Heart right ventricle (tissue), 16 donors: ENCODE measurements at places on chromosomes 2 and 18. TPM values are rescaled to one million over a fixed set of nuclear protein-coding genes. Genes with fewer than 3 reads are reported as not detected.

- no peaks in the 10 kb centered on the region for H3K27me3 ChIP-seq
- H3K4me1 ChIP-seq, result peaks cover 5% of the 10 kb centered on the region
- DNase-seq, result no peak
- H3K4me3 ChIP-seq, result no peak overlapping the region
These were observed 332.3 kb downstream of the NCKAP5 start for GRCh38 chr2:133235968-133236367.

DNA sequence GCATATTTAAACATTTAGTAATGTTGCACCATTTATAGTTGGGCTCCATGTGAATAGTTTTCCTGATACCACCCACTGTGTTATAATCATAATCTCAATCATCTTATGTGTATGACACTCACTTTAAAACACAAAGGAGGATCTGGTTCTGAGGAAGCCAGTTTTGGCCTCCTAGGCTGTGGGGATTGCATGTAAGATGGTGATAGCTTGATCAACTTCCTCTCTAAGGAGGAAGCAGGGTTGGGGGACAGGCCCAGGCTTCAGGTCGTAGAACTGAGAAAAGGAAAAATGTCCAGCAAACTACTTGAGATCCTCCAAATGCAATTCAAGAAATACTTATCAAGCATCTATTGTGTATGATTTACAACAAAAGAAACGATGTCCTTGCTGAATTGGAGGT, 4.9 kb upstream of the PPM1B start:
- no peaks in the 10 kb centered on the region for H3K27me3 ChIP-seq
- H3K4me3 ChIP-seq, result no peak overlapping the region
- H3K36me3 ChIP-seq, result no peaks in the 10 kb centered on the region
- H3K4me1 ChIP-seq, result no peaks in the 10 kb centered on the region
- H3K27ac ChIP-seq, result no peak overlapping the region

GRCh38 chr2:238027591-238028415, 33.0 kb upstream of the SCLY start:
- peaks cover 70% of the 10 kb centered on the region for H3K36me3 ChIP-seq
- no peaks in the 10 kb centered on the region for H3K27me3 ChIP-seq
- H3K4me1 ChIP-seq, result peaks cover 18% of the 10 kb centered on the region
- no peak overlapping the region for H3K27ac ChIP-seq

DNA sequence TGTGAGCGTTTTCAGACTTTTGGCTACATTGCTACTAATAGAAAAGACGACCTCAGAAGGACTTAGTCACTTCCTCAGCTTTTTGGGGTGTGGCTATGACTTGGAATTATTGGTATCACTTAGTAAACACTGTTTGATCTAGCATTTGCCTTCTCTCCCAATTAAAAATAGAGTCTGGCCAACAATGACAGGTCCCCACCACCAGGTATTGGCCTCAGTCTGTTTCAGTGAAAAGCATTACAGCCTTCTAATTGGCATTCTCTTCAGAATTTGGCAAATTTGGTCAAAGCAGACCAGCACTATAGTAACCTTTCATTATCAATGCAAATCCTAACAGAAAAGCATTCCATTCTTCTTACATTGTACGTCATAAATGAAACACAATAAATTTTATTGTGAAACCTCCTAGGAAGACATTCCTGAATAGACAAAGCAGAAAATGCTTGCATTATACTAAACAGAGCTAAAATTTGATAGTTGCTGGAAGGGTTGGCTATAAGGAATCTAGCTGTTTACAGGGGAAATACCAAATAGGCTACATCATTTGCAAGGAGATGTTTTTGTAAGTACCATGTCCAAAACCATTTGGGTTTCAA, 613.9 kb downstream of the IRS1 start:
- H3K27me3 ChIP-seq, result no peaks in the 10 kb centered on the region
- H3K27ac ChIP-seq, result peak overlapping the region; percentile 36

Gene INPP5D
- 2.9 TPM for total RNA-seq

Gene PSTPIP2
- 0.77 TPM for total RNA-seq

Gene SGPP2
- total RNA-seq, result 6.2 TPM

DNA sequence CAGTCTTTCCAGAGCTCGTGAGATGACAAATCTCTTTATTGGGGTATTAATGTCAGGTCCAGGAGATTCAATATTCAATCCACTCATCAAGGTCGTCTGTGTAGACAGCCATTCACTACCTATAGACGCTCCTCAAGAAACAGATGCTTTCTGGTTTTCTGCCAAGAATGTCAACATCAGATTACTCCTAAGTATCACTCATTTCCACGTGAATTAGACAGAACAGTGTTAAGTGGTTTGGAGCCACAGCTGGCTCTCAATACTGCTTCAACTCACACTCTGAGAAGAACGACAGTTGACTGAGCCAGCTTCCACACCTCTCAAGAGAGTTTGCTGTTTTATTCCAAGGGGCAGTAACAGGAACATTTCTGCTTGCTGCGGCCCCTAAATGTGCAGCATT, 113.5 kb upstream of the NEDD4L start:
- H3K4me1 ChIP-seq, result peaks cover 6% of the 10 kb centered on the region
- H3K4me3 ChIP-seq, result no peak overlapping the region
- no peak for DNase-seq
- H3K36me3 ChIP-seq, result no peaks in the 10 kb centered on the region
- no peak overlapping the region for H3K27ac ChIP-seq
- H3K27me3 ChIP-seq, result no peaks in the 10 kb centered on the region

DNA sequence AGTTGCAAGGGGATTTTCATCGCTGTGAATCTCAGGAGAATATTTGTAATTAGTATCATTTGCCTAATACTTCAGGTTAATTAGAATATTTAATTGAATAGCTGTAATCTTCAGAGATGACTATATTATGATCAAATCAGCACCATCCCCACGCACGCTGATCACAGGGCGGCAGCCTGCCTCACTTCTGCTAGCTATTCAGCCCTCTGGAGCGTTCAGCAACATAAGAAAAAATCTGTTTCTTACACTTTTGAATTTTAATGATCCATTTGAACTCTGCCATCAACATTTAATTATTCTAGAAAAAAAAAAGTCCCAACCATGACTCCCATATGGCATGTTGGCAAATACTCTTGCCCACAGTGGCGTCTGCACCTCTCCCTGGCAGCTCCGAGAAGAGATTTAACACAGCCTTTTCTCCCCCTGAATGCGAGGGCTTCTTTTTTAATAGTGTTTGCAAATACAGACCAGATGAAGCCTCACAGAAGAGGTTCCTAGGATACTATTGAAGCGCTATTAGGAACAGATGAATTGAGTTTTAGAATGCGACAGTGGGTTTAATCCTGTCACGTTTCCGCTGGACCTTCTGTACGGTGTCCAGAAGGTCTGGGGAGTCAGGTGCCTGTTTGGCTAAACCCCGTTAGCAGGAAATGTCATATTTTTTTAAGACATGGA, 731.9 kb upstream of the SALL3 start:
- H3K36me3 ChIP-seq, result no peaks in the 10 kb centered on the region
- no peak overlapping the region for H3K27ac ChIP-seq
- no peak for DNase-seq
- no peak overlapping the region for H3K4me3 ChIP-seq
- H3K4me1 ChIP-seq, result no peaks in the 10 kb centered on the region

Gene REG3G
- not detected for total RNA-seq

- H3K4me3 ChIP-seq, result peak overlapping the region; percentile 84
- no peaks in the 10 kb centered on the region for H3K36me3 ChIP-seq
- DNase-seq, result no peak
- H3K27ac ChIP-seq, result peak overlapping the region; percentile 61
- no peaks in the 10 kb centered on the region for H3K27me3 ChIP-seq
These were observed 1.4 kb downstream of the ANKRD44 start for GRCh38 chr2:197308996-197309690.

- H3K36me3 ChIP-seq, result no peaks in the 10 kb centered on the region
- peaks cover 14% of the 10 kb centered on the region for H3K4me1 ChIP-seq
- no peak overlapping the region for H3K4me3 ChIP-seq
- DNase-seq, result no peak
- H3K27ac ChIP-seq, result no peak overlapping the region
- no peaks in the 10 kb centered on the region for H3K27me3 ChIP-seq
These were observed 140.3 kb upstream of the ZC3H15 start for GRCh38 chr2:186345745-186346144.

DNA sequence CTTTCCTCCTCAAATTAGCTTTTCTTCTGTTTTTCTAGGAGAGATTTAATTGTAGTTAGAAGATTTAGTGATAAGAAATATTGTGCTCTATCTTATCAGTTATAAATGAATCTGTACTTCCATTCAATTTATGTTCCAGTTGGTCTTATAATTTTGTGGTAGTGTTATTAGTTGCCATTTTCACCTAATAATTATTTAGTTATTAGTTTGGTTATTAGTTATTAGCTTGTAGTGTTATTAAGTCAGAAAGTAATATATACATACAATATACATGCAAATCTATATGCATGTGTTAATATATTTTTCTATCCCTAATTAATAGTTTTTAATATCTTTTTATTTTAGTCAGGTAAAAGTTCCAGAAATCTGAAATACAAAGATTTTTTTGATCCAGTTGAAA, 3.2 kb downstream of the MPHOSPH10 start:
- H3K4me3 ChIP-seq, result no peak overlapping the region
- no peaks in the 10 kb centered on the region for H3K27me3 ChIP-seq
- peaks cover 25% of the 10 kb centered on the region for H3K4me1 ChIP-seq
- no peak for DNase-seq
- H3K36me3 ChIP-seq, result peaks cover 63% of the 10 kb centered on the region

Gene MARCHF4
- not detected for total RNA-seq

GRCh38 chr2:9269695-9270360, 63.2 kb downstream of the ASAP2 start:
- H3K4me3 ChIP-seq, result no peak overlapping the region
- no peaks in the 10 kb centered on the region for H3K27me3 ChIP-seq
- H3K4me1 ChIP-seq, result peaks cover 53% of the 10 kb centered on the region
- H3K27ac ChIP-seq, result peak overlapping the region; percentile 24

DNA sequence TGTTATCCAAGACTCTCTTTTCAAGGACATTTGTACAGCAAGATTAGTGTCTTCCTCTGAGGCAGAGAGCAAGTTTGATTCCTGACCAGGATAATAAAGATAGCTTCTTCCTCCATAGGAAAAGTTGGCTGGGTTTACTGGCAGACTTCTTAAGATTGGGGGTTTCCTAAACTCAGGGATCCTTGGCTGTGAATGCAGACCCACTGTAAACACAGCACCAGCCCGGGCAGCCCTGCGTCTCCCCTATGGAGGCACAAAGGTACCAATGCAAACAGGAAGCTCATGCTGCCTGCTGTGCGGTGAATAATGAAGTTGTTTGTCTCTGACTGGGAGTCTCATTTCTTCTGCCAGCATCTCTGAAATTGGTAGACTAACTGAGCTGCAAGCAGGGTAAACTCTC, 96.2 kb upstream of the ARHGAP28 start:
- no peaks in the 10 kb centered on the region for H3K4me1 ChIP-seq
- H3K27me3 ChIP-seq, result no peaks in the 10 kb centered on the region
- no peak overlapping the region for H3K4me3 ChIP-seq
- H3K36me3 ChIP-seq, result no peaks in the 10 kb centered on the region

Gene G6PC2
- total RNA-seq, result not detected

GRCh38 chr2:70541481-70542020, 12.1 kb downstream of the TGFA start:
- H3K36me3 ChIP-seq, result no peaks in the 10 kb centered on the region
- no peaks in the 10 kb centered on the region for H3K4me1 ChIP-seq
- no peak overlapping the region for H3K4me3 ChIP-seq
- no peak for DNase-seq
- no peak overlapping the region for H3K27ac ChIP-seq
- no peaks in the 10 kb centered on the region for H3K27me3 ChIP-seq

- H3K4me1 ChIP-seq, result no peaks in the 10 kb centered on the region
- no peak overlapping the region for H3K27ac ChIP-seq
- H3K36me3 ChIP-seq, result no peaks in the 10 kb centered on the region
- no peak for DNase-seq
These were observed 596.6 kb upstream of the GYPC start for GRCh38 chr2:126059379-126059778.

GRCh38 chr2:152440460-152440859, 105.5 kb downstream of the FMNL2 start:
- no peak for DNase-seq
- peaks cover 6% of the 10 kb centered on the region for H3K4me1 ChIP-seq
- no peak overlapping the region for H3K4me3 ChIP-seq
- no peak overlapping the region for H3K27ac ChIP-seq

Gene STEAP3
- total RNA-seq, result 14.0 TPM

GRCh38 chr2:203175371-203175770, 63.4 kb upstream of the CYP20A1 start:
- no peak overlapping the region for H3K4me3 ChIP-seq
- H3K36me3 ChIP-seq, result no peaks in the 10 kb centered on the region
- H3K27me3 ChIP-seq, result no peaks in the 10 kb centered on the region
- no peaks in the 10 kb centered on the region for H3K4me1 ChIP-seq
- no peak for DNase-seq

DNA sequence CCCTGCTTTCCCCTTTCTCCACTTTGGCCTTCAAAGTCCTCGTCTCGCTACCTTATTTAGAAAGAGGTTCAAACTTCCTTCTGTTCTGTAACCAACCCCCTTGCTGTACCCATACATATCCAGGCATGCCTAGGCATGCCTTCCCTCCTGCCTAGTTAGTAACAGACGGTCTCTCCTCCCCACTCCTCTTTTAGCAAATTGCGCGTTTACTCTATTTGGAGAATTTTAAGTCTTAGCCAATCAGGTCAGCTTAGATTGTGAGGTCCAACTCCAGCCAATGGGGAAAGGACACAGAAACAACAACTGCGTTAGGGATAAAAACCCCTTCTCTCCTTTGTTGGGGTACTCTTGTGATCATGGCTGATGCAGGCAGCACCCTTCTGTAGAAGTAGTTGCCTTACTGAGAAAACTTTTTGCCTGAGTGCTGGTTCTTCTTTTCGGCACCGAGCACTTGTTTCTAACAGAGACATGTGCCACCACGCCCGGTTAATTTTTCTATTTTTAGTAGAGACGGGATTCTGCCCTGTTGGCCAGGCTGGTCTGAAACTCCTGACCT, 85.9 kb upstream of the FOXI3 start:
- no peaks in the 10 kb centered on the region for H3K4me1 ChIP-seq
- no peaks in the 10 kb centered on the region for H3K36me3 ChIP-seq
- H3K27me3 ChIP-seq, result no peaks in the 10 kb centered on the region
- H3K4me3 ChIP-seq, result no peak overlapping the region
- no peak overlapping the region for H3K27ac ChIP-seq
- no peak for DNase-seq

Gene REEP1
- total RNA-seq, result 26.4 TPM

DNA sequence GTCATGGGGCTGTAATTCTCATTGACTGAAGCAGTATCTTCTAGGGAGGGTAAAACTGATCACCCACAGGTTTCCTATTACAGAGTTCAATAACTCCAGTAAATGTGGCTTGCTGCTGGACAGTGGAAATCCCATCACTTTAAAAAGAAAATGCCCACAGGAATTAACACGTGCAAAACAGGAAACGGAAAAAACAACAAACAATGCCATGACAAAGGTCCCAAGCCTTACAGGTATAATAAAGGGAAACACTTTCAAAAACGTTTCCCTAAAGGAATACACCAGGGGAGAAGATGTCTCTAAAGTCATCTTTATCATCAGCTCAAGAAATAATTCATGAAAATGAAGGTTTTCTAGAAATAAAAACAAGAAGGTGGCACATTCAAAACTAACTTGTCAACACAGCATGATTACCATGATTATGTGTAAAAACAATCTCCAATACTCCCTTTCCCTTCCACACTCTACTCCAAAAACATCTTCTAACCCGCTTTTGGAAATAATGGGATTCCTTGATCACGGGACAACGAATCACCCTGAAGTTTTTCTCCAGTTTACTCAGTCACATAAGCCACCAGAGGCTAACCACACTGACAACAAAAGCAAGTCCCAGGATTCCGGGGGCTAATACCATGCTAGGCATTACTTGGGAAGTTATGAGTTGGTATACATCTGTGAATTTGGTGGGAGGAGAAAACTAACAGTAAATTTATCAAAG, 167.9 kb downstream of the TCF4 start:
- DNase-seq, result no peak
- peak overlapping the region; percentile 87 for H3K27ac ChIP-seq
- H3K4me3 ChIP-seq, result no peak overlapping the region
- no peaks in the 10 kb centered on the region for H3K36me3 ChIP-seq
- H3K4me1 ChIP-seq, result peaks cover 65% of the 10 kb centered on the region
